Upper lobe of right lung (tissue), 1 donor: ENCODE measurements at places on chromosomes 5 and 9. TPM values are rescaled to one million over a fixed set of nuclear protein-coding genes. Genes with fewer than 3 reads are reported as not detected.

HAVCR1 gene
- total RNA-seq = not detected

PCDHGA6 gene
- total RNA-seq = 3.9 TPM

- no peak for DNase-seq
These were observed 241.5 kb downstream of the TLE4 start for GRCh38 chr9:79813258-79813638.

ADAMTS19 gene
- not detected for total RNA-seq

DNA sequence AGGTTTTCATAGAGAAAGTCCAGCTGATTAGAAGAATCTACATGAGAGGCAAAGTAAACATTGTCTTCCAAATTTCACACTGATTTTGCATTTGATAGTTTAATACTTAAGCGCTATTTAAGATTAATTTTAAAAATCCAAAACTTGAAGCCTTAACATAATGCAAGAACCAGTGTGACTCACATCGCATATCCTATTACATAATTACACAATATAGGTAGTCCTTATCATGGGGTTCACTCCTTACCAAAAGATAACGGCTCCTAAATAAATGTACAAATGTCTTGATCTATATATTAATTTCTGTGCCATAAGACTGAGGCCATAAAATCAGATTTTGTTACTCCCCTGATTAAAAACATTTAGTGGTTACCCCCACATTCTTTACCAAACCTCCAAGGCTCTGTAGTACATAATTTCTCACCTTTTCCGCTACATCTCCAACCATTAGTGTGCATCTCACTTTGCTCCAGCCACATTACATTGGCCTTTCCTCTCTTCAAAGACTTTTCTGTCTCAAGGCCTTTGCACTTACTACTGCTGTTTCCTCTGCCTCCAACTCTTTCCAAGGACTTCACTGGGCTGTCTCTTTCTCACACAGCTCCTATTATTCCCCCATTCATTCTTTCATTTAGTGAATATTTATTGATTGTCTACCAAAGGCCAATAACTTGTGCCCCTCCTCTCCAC, 1.0 kb downstream of the RIOK2 start:
- no peak for DNase-seq

HTR1A gene
- total RNA-seq = not detected

DNA sequence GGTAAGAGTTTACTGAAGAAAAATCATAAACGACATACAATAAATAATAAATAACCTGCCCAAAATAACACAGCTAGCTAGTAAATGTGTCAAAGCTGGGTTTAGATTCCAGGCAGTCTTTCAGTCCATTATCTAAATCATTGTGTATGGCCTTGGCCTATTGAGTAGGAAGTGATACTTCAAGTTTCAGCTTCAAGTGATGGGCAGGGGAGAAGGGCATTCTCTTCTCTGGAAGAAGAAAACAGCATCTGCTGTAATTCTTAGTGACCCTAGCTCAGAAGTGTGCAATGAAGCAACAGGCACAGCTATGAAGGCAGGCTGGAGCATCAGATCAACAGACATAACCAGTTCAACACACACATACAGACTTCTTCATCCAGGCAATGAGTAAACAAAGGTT, 42.5 kb downstream of the FNIP1 start:
- no peak for DNase-seq

DNA sequence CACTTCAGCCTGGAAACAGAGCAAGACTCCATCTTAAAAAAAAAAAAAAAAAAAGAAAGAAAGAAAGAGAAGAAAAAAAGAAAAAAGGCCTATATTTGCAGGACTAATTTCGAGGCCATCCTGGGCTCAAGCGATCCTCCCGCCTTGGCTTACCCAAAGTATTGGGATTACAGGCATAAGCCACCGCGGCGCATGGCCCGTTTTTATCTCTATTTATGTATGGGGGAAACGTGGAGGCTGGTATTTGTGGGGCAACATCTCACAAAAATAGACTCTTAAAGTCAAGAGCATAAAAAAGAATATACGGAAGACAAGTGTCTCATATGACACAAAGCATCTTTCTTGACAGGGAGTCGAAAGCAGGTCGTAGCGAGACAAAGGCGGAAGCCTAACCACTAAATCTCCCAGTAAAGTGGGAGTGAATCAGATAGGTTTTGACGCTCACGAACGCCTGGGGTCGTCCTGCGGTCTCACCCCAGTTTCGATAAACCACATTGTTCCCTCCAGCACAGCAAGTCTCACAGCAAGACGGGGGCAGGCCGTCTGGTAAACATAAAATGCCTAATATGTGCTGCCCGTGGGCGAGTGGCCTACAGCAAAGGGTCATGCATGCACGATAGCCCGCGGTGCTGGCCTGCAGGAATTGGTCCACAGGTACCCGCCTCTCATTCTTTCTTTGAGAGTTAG, 1.8 kb upstream of the TRIM41 start:
- no peak for DNase-seq

GRCh38 chr9:15289603-15290002, 17.4 kb downstream of the TTC39B start:
- DNase-seq = no peak

OSMR gene
- 85.6 TPM for total RNA-seq

TTLL11 gene
- 10.7 TPM for total RNA-seq

C5 gene
- total RNA-seq = 37.8 TPM

DNA sequence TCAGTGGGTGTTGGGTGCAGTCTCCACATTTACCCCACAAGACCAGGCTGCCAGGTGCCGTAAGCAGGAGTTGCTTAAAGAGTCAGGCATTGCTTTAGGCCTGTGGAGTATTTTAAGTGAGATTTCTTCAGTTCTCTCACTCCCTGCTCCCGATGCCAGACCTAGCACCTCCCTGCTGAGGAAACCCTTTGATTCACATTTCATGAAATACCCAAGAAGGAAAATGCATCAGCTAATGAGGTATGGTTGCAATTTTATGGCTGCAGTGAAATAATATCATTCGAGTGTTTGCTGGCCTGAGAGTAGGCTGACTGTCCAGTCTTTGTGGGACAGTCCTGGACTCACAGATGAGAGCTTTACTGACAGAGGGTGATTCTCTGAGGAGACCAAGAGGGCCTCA, 67.4 kb upstream of the CTSL start:
- no peak for DNase-seq

GRCh38 chr9:127204771-127205470, 59.7 kb upstream of the GARNL3 start:
- no peak for DNase-seq
